ENCODE measurements at places on chromosomes 12 and 14.
A peak's percentile ranks its signal among the peaks of the same experiment; 100 is the strongest.

GRCh38 chr12:27333403-27334009 is 870 bp downstream of the BMAL2 start:
- peak; percentile 58 for DNase-seq

- DNase-seq = no peak
Measured at GRCh38 chr12:71236133-71236660, 78.4 kb upstream of the TSPAN8 start.

DNA sequence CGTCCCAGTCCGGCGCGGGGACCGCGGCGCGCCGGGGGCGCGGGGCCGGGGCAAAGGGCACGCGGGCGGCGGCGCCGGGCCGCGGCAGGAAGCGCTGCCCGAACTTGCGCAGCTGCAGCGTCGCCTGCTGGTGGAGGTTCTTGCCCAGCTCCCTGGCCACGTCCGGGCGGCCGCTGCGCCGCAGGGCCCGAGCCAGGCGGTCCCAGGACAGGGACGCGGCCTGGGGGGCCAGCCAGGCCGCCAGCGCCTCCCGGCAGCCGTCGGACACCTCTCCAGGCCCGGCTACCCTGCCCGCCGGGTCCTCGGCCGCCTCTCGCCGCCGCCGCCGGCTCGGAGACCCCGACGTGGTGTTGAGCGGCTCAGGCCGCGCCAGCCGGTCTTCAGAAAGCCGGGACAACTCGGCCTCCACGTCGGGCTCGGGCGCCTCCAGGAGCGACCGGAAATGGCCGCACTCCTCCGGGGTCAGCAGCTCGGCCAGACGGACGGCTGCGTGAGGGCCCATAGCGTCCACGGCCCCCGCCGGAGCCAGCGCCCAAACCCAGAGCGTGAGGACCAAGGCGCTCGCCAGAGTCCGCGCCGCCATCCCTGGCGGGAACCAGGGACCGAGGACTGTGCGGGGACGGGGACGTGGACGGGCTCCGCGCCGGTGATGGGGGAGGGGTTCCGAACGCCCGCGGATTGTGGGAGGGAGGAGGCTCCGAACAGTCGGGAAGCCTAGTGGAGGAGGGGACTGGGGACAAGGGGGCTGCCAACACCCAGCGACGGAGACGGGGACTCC is 34.0 kb downstream of the FIGNL2 start:
- peak; percentile 90 for DNase-seq

DNA sequence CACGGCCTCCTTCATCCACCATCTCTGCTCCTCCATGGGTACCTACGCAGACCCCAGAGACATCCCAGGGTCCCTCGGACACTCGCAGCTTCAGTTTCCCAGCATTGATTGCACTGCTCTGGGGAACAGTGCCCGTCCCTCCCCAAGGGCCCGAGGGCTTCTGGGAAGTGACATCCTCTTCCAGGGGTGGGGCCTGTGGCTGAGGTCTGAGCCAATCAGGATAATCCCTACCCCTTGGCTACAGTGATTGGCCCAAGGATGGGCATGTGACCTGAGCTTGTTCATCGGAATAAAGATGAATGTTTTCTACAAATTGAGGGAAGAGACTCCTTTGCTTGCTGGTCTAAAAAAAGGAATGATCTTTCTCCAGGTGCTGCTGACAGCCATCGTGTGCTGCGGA is 37.3 kb upstream of the MYL2 start:
- DNase-seq = no peak

All from hepatocyte (in vitro differentiated cells).